Right hindlimb (tissue), 1 donor: ENCODE measurements at places on chromosomes 6 and 20.

DNA sequence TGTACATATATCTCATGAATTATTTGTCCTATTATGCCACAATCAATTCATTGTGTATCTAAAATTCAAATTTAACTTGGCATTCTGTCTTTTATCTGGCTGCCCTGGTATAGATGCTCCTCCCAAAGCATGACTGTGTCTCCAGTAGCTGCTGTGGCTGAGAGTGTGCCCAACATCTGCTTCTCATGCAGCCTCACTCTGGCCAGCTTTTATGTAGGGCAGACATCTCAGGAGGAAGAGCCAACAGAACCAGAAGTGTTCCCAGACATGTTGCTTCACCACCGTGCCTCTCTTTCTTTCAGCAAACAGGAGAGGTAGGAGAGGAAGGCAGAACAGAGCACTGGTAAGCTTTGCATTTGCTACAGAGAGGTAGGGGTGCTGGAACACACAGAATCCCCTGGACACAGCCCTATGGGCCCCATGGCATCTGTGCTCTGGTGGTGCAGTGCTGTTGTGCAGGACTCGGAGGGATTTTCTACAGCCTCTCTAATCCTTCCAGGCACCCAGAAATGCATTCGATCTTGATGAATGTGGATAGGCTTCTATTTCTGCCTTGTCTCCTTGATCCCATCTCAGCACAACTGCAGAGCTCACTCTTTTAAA, 637.1 kb downstream of the UTRN start:
- peak; percentile 30 for DNase-seq

DNA sequence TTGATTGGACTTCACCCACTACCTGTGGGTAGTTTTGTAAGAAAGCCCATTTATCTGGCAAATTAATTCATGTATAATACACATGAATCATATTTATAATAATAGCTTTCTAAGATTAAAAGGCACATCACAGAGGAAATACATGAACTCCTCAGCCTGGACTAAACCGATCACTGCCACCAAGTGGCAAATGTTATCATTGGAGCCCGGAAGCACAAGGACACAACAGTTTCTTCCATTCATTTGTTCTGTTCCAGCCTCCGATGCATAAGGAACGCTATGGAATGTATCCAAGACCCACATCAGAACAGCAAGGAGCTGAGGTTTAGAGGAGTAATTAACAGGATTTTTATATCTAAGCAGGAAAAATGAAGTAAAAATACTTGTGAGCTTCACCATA, 13.9 kb upstream of the IPCEF1 start:
- peak; percentile 45 for DNase-seq

DNA sequence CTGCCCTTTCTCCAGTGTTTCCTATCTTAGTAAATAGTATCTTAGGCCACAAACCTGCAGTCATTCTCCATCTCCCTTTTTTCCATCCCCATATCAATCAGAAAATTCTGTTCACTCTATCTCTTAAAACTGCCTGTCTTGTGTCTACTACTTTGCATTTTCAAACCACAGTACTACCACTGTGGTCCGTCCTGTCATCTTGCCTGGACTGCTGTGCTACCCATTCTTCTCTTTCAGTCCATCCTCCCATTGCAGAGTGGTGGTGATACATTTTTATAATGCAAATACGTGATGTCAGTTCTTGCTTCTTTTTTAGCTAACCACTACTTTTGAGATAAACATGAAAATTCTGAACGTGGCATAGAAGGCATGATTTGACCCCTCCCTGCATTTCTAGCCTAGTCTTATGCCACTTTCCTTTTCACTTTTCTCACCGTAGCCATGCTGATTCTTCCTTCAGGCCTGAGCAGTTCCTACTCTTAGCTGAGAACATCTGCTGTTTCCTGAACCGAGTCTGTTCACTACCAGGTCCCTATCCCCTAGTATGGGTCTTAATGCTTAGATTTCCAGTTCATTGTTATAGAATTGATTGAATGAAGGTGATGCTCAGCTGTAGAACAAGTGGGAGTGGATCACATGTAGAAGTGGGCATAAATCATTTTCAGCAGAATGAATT, 13.8 kb downstream of the TBPL1 start:
- no peak for DNase-seq

DNA sequence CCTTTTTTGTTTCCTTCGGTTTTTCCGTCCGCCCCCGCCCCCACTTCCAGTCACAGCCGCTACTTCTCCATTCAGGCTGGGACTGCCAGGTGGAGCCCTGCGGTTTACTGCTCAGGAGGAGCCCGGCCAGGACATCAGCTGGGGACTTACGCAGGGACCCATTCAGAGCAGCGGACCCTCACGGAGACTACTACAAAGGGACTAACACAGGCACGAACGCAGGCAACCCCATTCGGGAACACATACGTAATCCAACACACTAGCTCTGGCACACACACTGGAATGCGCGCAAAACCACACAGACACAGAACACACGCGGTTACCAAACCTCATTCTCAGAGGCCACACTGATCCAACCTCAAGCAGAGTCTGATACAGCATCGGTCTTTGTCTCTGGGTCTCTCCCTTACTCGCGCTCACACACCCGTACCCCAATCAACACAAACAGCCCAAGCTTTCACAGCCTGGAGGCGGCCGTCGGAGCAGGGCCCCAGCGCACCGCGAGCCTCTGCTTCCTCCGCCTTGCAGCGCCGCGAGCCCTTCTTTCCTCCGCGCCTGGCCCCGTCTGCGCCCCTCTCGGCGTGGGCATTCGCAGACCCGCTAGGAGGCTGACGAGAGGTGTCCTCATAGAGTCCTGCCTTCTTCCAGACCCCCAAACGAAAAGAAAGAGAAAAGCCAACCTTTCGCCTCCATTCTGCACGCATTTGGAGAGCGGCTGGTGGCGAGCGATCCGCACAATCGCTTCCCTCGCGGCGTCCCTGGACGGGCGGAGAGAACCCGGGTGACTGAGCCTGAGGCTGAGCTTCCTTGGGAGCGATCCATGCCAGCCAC, 1.1 kb upstream of the SLC32A1 start:
- no peak for DNase-seq

- no peak for DNase-seq
Observed at GRCh38 chr6:75991941-75992340, 80.5 kb downstream of the IMPG1 start.

GRCh38 chr6:15351631-15352030, 105.8 kb downstream of the JARID2 start:
- DNase-seq, result peak; percentile 41

GRCh38 chr6:72048080-72048479, 161.7 kb downstream of the RIMS1 start:
- DNase-seq, result no peak

DNA sequence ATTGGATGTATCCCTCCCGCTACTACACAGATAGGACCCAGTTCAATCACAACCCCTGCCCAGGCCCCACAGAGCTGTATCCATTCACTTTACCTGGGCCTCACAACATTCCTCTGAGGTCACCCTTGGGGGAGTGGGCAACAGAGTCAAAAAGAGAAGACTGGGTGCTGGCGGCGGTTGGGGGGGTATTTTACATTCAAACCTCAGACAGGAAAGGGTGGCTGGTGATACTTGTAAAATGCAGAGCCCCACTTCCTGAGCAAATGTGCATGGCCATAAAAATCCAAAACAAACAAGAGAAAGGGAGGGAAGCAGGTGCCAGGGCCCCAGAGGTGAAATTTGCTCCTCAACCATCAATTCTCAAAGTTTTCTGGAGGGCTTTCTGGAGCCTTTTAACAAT, 3.5 kb downstream of the LRFN2 start:
- no peak for DNase-seq

- no peak for DNase-seq
Observed at GRCh38 chr6:44494011-44494501, 106.5 kb downstream of the CDC5L start.

- DNase-seq, result no peak
Observed at GRCh38 chr6:153539602-153540001, 408.5 kb upstream of the RGS17 start.

DNA sequence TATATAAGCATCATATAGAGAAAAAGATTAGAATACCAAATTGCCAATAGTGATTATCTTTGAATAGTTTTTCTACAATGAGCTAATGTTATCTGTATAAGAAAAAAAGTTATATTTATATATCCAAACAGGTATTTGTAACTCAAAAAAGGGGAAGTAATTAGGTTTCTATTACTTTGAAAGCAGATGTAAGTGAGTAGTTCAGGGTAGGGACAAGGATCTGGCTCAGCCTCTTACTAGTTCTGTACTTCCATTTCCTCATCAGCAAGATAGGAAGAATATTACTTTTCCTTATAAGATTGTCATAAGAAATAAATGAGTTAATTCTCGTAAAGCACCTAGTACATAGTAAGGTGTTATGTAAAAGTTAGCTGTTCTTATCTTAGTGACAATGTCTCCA, 32.2 kb downstream of the AHI1 start:
- no peak for DNase-seq

DNA sequence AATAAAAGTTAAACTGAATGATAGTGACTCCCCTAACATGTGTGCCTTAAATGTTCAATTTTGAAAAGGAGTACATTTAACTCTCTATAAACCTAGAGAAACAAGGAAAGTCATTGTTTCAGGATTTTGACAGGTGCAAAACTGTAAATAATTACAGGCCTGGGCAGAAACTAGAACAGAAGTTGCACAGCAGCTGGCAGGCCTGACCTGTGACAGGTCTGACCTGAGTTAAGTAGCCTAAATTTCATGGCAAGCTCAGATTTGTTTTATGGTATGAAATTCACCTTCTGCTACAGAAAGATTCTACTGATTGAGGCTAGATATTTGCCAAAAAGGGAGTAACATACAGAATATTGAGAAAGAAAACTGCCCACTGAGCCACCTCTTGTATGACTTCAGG, 166.1 kb downstream of the CDKAL1 start:
- no peak for DNase-seq

- DNase-seq, result no peak
Observed at GRCh38 chr6:14149053-14149738, 31.6 kb downstream of the CD83 start.

GRCh38 chr6:18509871-18510643, 122.9 kb downstream of the RNF144B start:
- DNase-seq, result no peak

DNA sequence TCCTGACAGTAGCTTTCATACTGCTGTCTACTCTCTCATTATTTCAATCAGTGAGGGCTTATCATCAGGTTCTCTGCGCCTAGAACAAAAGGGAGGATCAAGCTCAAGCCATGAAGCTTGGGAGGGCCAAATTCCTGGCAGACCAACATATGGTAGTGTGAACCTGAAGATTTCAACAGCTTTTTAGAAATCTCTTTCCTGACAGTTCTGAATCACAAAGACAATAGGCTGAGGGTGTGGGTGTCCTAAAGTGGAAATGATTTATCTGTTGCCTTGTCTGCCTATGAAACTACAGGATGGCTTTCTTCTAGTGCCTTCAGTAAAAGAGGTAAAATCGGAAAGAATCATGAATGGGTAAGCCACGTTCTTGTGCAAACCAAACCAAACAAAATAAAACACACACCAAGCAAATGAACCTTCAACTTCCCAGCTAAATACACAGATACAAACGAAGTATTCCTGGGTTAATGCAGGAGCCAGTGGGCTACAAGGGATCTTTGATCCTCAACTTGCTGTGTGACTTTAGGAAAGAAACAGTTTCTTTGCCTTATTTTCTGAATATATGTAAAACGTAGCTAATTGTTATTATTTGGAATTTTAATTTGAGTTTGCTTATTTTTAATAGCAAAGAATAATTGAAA, 2.7 kb upstream of the RHAG start:
- DNase-seq, result no peak

- DNase-seq, result no peak
Observed at GRCh38 chr6:83815631-83816272, 37.4 kb upstream of the RIPPLY2 start.

DNA sequence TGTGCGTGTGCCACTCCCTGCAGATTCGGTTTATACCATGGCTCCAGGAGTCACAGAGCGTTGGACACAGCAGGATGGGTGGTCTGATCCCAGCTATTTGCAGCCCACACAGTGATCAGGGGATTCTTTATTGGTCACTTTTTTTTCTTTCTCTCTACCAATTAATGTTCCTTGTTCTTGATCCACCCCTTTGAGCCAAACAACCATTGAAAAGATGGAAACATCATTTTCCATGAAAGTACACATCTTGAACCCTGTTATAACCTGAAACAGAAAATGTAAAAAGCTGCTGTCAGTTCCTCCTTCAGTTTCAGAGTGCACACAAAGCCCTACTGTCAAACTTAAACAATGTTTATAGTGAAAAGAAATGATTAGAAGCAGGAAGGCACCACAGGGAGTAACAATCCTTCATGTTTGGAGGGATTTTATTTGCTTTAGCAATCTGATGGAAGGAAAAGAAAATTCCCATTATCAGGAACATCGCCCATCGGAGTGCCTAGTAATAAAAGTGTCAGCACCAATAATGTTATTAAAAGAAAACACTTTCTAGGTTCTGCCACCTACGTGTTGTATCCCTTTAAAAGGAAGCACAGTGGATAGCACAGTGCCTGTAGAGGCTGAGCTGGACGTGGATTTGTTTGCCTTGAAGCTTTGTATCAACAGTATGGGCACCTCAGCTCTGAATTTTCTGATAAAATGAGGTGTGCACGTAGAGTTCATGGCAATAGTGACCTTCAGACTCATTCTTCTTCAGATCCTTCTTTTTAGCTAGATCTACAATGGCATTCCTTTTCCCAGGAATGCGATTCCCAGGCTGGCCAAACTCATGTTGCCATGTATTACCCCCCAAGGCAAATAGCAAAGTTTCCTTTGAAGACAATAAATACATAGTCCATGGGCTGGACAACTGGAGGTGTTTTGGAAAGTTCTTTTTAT, 16.1 kb upstream of the THBD start:
- no peak for DNase-seq
